Stimulated activated CD4-positive, alpha-beta T cell treated with anti-CD3 and anti-CD28 coated beads, Interleukin-2, amount 100 ng/mL, for 24 hours (primary cell): ENCODE measurements at places on chromosomes 4 and X.

GRCh38 chr4:105154576-105154975 is 7.9 kb downstream of the TET2 start:
- no peak for DNase-seq

DNA sequence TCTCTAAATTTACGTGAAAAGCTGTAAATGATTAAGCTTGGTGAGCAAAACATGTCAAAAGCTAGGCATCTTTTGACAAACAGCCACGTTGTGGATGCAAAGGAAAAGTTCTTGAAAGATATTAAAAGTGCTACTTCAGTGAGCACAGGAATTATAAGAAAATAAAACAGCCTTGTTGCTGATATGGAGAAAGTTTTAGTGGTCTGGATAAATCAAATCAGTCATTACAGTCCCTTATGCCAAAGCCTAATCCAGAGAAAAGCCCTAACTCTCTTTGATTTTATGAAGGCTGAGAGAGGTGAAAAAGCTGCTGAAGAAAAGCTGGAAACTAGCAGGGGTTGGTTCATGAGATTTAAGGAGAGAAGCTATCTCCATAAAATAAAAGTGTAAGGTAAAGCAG is 487.2 kb downstream of the CCSER1 start:
- no peak for DNase-seq

GRCh38 chrX:40452031-40452430 is 128.7 kb upstream of the ATP6AP2 start:
- no peak for DNase-seq

GRCh38 chr4:59057804-59058203 is 1947.6 kb upstream of the IGFBP7 start:
- DNase-seq = no peak

DNA sequence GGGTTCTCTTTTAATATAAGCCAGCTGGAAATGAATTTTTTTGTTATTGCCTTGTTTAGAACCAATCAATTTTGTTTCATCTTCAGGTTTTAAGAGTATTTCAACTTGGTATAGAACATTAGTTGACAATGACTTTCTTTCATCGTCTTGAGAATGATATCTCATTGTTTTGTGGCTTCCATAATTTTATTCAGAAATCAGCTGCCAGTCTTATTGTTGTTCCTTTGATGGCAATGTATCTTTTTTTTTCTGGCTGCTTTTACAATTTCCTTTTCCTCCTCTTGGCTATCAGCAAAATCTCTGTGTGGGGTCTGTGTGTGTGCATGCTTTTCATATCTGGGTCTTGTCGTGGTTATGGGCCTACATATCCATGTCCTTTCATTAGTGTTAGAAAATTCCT is 1536.4 kb upstream of the TENM3 start:
- DNase-seq = no peak

- DNase-seq = no peak
These were observed 61.9 kb downstream of the LARP1B start for GRCh38 chr4:128123036-128123435.

- DNase-seq = no peak
These were observed 51.8 kb upstream of the DUX4 start for GRCh38 chr4:190121759-190122158.

GRCh38 chrX:108313669-108314068 is 124.6 kb downstream of the COL4A6 start:
- DNase-seq = no peak

GRCh38 chrX:102129473-102129872 is 4.0 kb downstream of the TCEAL2 start:
- no peak for DNase-seq

GRCh38 chr4:125125276-125125675 is 189.5 kb upstream of the FAT4 start:
- no peak for DNase-seq

DNA sequence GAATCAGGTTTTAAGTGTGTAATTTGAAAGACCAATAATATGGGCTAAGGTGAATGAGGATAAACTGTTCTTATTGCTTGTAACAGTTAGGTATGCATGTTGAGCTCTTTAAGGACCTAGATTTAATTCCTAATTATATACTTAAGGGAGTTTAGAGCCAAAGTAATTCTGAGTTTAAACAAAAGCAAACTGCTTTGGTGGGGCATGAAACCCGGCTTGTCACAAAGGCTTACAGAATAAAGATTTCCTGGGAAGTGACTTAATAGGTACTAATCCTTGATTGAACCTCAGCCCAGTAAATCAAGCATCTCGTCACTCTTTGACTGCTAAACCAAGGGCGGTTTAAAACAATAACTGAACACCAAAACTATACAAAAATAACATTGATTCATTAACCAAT is 1324.2 kb downstream of the RPA4 start:
- DNase-seq = no peak

DNA sequence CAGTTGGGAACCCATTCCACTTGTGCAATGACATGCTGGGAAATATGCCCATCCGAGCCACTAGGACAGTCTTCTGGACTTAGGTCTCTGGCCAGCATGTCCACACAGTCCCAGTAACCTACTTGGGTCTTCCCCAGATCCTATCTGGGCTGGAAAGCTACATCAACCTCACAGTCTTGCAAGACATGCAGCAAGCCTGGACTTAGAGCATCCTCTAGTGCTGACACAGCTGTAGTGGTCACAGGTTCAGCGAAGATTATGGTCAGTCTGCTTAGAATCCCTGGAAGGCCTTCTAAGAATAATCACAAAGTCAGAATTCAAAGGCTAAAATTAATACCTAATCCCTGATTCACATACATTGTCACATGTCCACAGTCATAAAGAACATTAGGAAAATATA is 842.7 kb downstream of the STPG2 start:
- no peak for DNase-seq

DNA sequence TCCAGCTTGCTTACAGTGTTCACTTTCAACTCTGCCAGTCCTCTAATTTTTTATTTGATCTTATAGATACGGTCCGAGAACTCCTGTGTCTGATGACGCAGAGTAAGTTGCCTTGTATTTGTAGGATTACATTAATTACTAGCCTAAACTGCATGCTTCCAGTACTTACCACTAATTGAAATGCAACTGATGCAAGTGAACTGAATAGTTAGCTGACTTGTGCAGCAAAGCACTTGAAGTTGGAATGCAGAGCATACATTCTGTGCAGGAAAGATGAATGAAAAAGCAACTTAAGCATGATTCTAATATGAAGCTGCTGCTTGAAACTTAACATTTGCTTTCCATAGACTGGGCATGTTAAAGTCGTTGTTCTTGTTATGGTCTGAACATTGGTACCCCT is 100.9 kb downstream of the LIMCH1 start:
- no peak for DNase-seq

- DNase-seq = no peak
These were observed 56.0 kb downstream of the SAT1 start for GRCh38 chrX:23838953-23839352.

GRCh38 chrX:11579636-11580600 is 85.8 kb downstream of the ARHGAP6 start:
- DNase-seq = no peak

- peak; percentile 20 for DNase-seq
These were observed 13.4 kb upstream of the NHS start for GRCh38 chrX:17361620-17362019.

- DNase-seq = no peak
These were observed 447.8 kb downstream of the NLGN4X start for GRCh38 chrX:5780821-5781220.

DNA sequence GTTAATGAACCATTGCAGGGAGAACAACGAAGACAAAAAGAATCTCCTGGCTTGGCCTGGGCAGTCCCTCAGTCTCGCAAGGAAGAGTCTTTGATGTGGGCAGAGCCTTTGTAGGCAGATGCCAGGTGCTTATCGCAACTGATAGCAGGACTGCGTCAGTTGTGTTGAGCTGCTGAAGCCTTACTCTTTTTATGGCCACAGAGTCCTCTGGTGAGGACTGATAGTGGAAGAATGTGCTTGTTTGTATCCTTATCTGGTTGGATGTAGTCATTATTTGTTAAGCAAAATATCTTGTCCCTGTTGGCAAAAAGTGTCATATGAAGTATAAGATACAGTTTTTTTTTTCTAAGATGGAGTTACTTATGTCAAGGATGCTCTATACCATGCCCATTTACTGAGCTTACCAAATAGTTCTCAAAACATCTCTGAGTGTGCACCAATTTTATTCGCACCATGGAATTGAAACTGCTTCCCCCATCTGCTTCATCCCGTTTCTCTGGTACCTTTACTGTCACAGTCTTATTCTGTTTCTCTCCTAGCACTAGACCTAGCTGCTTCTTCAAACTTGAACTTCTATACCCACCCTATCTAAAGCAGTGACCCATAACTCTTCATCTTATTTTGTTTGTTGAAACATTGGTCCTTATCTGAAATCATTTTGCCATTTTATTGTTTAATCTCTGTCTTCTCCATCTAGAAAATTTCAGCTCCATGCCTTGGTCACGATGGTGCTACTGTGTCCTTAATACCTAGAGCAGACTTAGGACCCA is 47.0 kb upstream of the SPRY1 start:
- DNase-seq = no peak

GRCh38 chrX:16788477-16788876 is 2.2 kb downstream of the TXLNG start:
- DNase-seq = peak; percentile 1

GRCh38 chr4:141210168-141210567 is 10.5 kb upstream of the ZNF330 start:
- no peak for DNase-seq

DNA sequence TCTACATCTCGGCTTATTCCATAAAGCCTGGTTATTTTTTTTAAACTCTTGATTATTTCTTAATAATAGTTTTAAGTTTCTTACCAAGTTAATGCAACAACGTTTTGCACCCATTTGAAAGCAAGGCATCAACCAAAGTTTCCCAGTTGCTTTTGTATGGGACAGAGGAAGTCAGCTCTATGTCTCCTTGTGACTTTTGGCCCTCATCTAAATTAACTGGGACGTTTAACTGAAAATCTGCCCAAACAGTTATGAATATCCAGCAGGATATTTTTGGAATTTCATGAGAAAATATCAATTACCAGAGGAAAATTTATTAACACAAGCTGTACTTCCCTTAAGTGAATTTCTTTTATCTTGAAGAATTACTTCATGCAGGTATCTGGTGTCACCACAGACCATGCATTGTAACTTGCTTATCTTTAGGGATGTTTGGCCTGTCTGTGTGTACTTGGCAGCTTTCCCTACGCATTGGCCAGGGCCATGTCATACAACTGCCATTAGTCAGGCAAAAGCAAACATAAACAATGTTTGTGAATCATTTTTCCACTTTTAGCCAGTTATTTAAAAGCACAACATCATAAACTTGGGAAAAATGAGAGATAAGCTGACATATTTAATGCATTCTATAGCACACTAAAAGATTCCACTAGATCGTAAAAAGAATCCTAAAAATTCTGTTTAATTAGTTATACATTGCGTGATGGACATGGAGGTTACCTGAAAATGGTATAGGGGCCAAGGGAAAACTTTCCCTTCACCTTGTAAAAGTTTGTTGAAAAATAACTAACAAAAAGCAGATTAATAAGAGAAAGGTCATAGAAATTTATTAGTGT is 101.4 kb upstream of the PDE5A start:
- no peak for DNase-seq

DNA sequence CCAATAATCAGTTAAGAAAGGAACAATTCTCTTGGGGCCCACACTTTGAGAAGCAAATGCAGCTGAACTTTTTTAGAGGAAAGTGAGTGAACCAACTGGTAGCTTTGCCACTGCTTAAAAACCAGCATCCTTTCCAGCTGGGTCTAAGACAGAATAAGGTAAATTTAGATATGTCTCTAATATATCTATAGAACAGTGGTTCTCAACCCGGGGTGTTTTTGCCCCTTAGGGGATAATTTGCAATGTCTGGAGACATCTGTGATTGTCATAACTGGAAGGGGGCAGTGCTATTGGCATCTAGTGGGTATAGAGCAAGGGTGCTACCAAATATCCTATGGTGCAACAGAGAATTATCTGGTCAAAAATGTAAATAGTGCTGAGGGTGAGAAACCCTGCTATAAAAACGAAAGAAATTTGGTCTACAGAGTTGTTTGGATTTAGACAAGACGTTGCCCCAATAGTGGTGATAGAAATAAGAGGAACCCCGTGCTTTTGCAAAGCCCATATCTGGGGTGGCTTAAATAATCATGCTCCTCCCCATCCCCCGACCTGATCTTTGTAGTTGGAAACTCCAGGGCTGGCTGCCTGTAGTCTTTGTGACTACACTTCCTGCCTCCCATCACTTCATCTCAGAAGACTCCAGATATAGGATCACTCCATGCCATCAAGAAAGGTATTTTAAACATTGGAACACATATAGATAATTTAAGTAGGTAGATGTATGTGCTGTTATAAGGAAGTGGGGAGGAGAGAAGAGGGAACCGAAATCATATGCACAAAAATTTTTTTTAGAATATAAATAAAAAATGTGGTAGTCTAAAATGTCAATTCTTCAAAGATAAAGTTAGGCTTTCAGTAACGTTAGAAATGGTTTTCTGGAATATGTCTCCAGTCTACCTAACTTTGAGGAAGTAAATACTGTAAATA is at the start of gene TLR7:
Gene TLR7 (plus strand): TSS at position 622 of the 927 bp plus-strand sequence. CDS start 507 bp downstream, outside the sequence.
- DNase-seq = no peak

DNA sequence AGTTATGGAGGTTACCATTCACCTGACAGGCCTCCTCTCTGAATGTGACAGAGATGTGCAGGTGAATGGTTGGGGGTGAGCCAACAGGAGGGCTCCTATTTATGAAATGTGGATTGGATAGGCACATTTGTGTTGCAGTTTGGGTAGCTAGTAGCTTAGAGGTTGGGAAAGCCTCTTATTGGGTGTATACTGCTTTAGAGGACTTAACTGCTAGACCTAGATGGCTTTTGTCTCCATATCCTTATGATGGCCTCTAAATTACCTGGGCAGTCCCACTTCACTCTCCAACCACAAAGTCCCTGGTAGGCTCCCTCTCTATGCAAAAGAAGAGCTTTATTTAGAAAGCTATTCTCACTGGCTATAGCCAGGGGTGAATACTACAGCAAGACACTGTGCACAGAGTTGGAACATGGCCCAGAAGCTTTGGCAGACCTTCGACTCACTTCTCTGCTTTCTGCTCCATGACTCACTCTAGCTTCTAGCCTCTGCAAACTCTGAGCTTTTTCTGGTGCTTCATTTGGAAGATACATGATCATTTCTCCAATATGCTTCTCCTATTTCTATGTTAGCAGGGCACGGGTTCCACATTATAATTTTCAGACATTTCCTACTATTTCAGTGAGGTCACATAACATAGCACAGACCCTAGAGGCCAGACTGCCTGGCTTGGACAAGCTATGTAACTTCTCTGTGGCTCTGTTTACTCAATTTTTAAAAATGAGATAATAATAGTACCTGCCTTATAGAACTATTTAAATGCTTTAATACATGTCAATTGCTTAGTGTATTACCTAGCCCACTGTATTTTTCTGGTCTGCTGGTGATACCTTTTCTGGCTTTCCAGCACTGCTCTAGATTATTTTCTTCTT is 6.0 kb upstream of the VGLL1 start:
- no peak for DNase-seq

GRCh38 chrX:17792826-17793225 is 55.5 kb downstream of the SCML1 start:
- DNase-seq = no peak

DNA sequence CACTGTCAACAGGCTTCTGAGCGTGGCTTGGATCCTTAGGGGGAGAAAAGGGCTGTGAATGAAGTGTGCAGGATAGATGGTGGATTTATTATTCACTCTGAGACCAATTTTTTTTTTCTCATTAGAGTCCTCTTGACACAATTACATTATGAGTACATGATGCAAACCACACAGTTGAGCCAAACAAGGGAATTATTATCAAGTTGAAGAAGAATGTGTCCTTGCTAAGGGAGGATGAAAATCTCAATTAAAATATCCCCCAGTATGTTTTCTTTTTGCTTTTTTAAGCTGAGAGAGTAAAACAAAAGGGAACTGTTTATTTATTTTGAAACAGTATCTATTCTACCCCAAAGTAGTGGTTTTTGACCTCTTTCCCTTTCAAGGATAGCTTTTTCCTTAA is 40.4 kb downstream of the RPS3A start:
- no peak for DNase-seq

GRCh38 chrX:71111141-71111843 is at the start of gene IL2RG:
Gene IL2RG, minus strand, starts transcription at chrX:71111577. Its CDS starts 38 bp downstream, at chrX:71111539.
- DNase-seq = peak; percentile 59
